ENCODE measurements at places on chromosomes 7 and 10. TPM values are rescaled to one million over a fixed set of nuclear protein-coding genes. Genes with fewer than 3 reads are reported as not detected.

The ADIRF gene
- not detected for polyA plus RNA-seq

The GRID1 gene
- not detected for polyA plus RNA-seq

The ZC3HAV1 gene
- polyA plus RNA-seq, result 129 TPM

The ADAMTS14 gene
- not detected for polyA plus RNA-seq

The DPYSL4 gene
- not detected for polyA plus RNA-seq

DNA sequence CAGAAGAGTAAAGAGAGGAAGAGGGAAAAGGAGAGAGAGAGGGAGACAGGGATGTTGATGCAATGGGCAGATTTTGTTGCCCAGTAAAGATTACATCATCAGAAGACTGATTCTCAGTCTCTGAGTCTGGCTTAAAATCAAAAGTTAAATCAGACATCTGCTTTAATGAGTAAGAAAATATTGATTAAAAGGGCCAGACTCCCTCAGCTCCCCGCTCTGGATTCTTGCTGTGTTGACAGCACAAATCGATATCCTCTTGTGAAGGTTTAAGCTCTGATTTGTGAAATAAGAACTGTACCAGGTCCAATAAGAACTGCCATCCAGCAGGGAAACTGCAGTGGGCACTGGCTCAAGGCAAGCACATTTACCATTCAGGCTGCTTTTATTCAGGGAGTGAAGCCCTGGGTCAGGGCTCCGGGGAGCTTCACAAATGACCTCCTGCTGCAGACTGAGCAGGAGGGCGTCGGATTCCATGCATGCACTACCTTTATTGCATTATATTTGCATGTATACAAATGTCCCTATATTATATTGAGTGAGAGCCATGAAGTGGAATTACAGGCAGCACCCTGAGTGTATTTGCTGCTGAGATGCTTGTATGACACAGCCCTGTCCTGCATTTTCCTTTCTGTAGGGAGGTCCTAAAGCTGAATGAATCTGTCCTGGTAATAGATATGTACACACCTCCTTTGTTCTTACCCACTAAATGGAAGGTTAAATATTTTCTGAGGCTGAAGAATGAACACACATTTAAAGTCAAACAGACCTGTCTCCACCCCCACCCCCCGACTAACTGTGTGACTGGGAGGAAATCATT lies 401.5 kb downstream of the REEP3 start:
- H3K27ac ChIP-seq, result no peak overlapping the region
- no peaks in the 10 kb centered on the region for H3K36me3 ChIP-seq
- DNase-seq, result no peak
- peaks cover 13% of the 10 kb centered on the region for H3K27me3 ChIP-seq
- H3K4me3 ChIP-seq, result no peak overlapping the region

DNA sequence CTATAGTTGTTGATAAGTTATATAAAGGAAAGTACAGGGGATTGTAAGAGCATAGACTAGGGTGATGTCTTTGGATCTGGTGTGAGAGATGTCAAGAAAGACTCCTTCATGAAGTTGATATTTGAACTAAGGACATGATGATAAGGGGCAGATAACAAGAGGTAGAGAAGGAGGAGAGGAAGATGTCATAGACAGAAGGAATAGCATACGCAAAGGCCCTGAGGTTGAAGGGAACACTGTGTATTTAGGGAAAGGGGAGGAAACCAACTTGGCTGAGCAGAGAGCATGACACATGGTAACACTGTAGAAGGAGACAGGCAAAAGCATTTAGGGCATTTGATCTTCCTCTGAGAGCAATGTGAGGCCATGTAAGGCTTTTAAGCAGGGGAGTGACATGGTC lies 170.8 kb downstream of the CHN2 start:
- H3K4me1 ChIP-seq, result no peaks in the 10 kb centered on the region
- H3K27me3 ChIP-seq, result peaks cover 4% of the 10 kb centered on the region
- no peak overlapping the region for H3K4me3 ChIP-seq
- DNase-seq, result no peak

- H3K4me1 ChIP-seq, result no peaks in the 10 kb centered on the region
- no peaks in the 10 kb centered on the region for H3K36me3 ChIP-seq
- DNase-seq, result no peak
These were observed 89.0 kb upstream of the FGFR2 start for GRCh38 chr10:121687095-121687813.

GRCh38 chr7:158772916-158773315 lies 56.4 kb downstream of the ESYT2 start:
- H3K27me3 ChIP-seq, result no peaks in the 10 kb centered on the region
- no peaks in the 10 kb centered on the region for H3K4me1 ChIP-seq
- no peak overlapping the region for H3K27ac ChIP-seq
- no peak for DNase-seq

- H3K27ac ChIP-seq, result no peak overlapping the region
- peaks cover 4% of the 10 kb centered on the region for H3K4me1 ChIP-seq
- H3K36me3 ChIP-seq, result no peaks in the 10 kb centered on the region
- H3K27me3 ChIP-seq, result peaks cover 28% of the 10 kb centered on the region
- H3K4me3 ChIP-seq, result no peak overlapping the region
These were observed 729.9 kb downstream of the ZWINT start for GRCh38 chr10:55631071-55631654.

DNA sequence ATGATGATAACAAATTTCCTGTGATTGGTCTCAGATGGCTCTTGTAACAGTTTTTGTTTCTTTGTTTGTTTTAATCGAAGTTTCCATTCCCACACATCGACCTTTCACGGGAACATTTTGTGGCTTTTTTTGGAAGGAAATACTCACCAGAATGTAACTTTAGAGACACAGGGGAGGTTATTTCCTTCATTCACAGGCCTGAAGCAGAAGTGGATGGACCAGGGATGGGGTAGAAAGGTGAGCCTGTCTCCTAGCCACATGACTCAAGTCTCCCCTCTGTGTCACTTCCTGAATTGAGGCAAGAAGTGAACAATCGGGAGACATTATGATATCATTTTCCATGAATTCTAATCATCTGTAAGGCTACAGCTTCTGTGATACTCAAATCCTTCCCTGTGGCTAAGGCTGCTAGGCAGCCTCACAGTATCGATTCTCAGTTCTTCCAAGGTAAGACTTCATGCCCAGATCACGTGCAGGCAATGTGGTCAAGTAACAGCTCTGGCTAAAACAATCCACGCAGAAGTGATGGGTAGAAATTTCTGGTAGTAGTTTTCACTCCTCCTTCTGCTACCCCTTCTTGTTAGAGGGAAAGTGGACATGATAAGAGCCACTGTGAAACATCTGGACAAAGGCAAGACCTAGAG lies 203.9 kb upstream of the NEBL start:
- H3K27ac ChIP-seq, result no peak overlapping the region
- no peaks in the 10 kb centered on the region for H3K4me1 ChIP-seq
- H3K27me3 ChIP-seq, result no peaks in the 10 kb centered on the region

GRCh38 chr7:131625817-131626372 lies 69.5 kb upstream of the PODXL start:
- no peak overlapping the region for H3K4me3 ChIP-seq
- no peaks in the 10 kb centered on the region for H3K36me3 ChIP-seq
- no peak for DNase-seq
- H3K27me3 ChIP-seq, result peaks cover 2% of the 10 kb centered on the region

Data from naive B cell (primary cell).